ENCODE measurements at places on chromosomes 3 and 15. TPM values are rescaled to one million over a fixed set of nuclear protein-coding genes. Genes with fewer than 3 reads are reported as not detected.

Gene SAMD7
- not detected for total RNA-seq

- no peak for DNase-seq
- no peak overlapping the region for H3K4me3 ChIP-seq
- H3K4me1 ChIP-seq: no peaks in the 10 kb centered on the region
- no peak overlapping the region for H3K27ac ChIP-seq
- H3K36me3 ChIP-seq: peaks cover 63% of the 10 kb centered on the region
- H3K27me3 ChIP-seq: no peaks in the 10 kb centered on the region
These were observed 57.2 kb downstream of the DLG1 start for GRCh38 chr3:197241173-197241572.

DNA sequence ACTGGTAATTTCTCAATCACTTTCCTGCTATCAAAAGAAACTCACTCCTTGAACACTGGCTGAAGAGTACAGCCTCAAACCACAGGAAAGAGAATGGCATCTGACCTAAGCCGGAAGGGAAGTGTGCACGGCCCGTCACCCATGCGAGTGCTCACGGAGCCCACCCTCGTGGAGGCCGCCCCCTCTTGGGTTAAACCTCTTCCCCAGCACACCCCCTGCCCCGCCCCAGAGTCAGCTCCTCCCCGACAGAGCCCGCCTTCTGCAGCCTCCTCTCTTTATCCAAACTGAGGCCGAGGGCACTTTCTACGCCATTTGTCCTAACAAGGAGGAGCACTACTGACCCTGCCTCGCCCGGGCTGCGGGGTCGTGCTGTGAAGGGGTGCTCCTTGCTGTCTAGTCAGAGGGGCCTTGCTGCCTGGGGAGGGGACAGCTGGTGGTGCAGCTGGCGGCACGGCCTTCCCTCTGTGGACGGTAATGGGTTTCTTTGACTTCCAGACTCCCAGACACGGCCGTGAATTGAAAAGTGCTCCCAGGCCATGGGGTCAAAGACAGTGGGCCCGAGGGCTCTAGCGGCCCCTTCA lies 137.7 kb downstream of the NSMCE3 start:
- H3K4me3 ChIP-seq: no peak overlapping the region
- H3K36me3 ChIP-seq: no peaks in the 10 kb centered on the region
- peaks cover 16% of the 10 kb centered on the region for H3K27me3 ChIP-seq
- no peak overlapping the region for H3K27ac ChIP-seq
- no peak for DNase-seq
- H3K4me1 ChIP-seq: peaks cover 21% of the 10 kb centered on the region

Gene CRYGS
- 1.2 TPM for total RNA-seq

DNA sequence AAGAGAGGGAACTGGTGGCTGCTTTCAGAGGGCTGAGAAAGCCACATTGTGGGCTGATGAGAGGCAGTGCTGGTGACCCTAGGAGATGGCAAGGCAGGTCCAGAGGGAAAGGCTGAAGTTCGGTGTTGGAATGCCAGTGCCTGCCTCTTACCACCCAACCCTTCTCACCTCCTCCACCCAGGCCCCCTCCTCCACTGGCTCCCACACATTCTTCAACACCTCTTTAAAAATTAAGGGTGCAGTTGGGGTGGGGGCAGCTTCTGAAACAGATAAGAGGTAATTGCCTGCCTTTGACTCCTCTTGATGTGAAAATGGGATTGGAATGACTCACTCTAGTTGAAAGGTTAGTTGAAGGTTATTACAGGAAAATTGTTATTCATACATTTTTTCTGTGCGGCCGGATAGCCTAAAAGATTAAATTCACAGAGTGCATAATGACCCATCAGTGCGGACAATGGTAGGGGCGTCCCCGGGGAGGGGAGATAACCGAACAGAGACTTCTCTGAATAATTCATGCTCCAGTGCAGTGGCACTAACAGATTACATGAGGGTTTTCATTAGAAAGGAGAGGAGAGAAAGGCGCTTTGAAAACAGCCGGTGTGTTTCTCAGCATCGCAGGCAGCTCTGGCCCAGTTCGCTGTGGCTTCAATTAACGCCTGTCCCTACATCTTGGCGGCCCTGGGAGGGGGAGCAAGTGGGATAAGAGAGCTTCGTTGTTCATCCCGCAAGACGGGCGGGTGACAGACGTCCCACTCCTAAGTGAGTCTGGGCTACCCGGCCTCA lies 212.4 kb downstream of the TLE3 start:
- no peak overlapping the region for H3K27ac ChIP-seq
- H3K4me3 ChIP-seq: no peak overlapping the region
- H3K27me3 ChIP-seq: peaks cover 43% of the 10 kb centered on the region
- H3K36me3 ChIP-seq: peaks cover 3% of the 10 kb centered on the region
- peaks cover 18% of the 10 kb centered on the region for H3K4me1 ChIP-seq
- DNase-seq: no peak

Gene C3orf49
- total RNA-seq: not detected

DNA sequence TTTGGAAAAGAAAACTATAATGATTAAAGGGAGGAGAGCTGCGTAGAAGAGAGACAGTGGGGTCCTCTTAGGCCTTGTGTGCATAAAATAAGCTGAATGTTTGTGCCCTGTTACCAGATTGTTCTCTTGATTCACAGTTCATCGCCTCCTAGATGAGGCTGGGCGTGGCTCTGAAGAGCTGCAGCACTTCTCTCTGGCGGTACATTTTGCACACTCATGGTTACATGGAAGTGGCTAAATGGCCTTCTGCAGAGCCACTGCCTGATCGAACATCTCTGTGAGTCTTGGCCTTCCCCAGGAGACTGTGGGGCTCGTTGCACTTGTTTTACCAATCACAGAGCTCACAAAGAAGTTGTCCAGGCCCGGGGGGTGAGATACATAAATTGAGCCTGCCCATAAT lies 208.8 kb downstream of the GABRG3 start:
- no peaks in the 10 kb centered on the region for H3K36me3 ChIP-seq
- no peak for DNase-seq
- H3K27me3 ChIP-seq: no peaks in the 10 kb centered on the region
- no peak overlapping the region for H3K27ac ChIP-seq
- H3K4me1 ChIP-seq: no peaks in the 10 kb centered on the region

Gene CNTN3
- 7.7 TPM for total RNA-seq

Gene FBXO40
- not detected for total RNA-seq

DNA sequence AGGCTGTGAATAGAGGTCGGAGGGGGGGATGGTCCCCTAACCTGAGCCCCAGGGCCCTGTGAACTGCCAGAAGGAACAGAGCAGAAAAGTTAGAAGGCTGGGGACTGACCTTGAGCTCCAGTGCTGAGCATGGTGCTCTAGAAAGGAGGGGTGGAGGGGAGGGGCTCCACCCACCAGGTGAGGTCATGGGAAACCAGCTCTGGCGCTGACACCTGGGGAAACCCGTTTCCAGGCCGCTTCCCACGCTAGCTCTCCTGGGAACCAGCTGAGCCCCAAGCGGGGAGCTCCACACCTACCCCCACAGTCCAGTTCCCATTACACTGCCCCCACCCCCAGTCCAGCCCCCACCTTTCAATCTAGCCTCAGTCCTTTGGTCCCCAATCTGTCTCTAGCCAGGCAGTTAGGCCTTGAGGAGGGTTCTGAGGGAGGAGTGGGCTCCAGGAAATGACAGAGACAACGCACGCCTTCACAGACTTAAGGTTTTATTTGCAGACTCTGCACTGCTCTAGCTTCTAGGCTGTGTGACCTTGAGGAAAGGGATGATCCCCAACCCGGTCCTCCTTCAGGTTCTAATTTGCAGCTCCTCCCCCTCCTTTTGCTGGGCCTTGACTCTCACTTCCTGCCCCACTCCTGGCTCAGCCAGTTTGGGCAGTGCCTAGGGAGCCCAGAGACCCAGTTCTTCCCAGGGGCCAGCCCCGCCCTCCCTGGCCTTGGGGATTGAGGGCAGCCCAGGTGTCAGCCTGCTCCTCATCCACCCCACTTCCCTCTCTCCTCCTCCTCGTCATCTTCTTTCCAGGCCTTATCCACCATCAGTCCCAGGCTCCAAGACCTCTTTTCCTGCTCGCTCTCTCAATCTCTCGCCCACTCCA lies 2.1 kb downstream of the RHOV start:
- H3K4me3 ChIP-seq: peak overlapping the region; percentile 90
- DNase-seq: no peak
- peaks cover 15% of the 10 kb centered on the region for H3K4me1 ChIP-seq
- no peaks in the 10 kb centered on the region for H3K36me3 ChIP-seq
- peak overlapping the region; percentile 96 for H3K27ac ChIP-seq

Measured in type B pancreatic cell (in vitro differentiated cells).